Stimulated activated CD4-positive, alpha-beta T cell treated with anti-CD3 and anti-CD28 coated beads, Interleukin-4, amount 100 ng/mL, for 48 hours (primary cell): ENCODE measurements at places on chromosomes 4 and X.

DNA sequence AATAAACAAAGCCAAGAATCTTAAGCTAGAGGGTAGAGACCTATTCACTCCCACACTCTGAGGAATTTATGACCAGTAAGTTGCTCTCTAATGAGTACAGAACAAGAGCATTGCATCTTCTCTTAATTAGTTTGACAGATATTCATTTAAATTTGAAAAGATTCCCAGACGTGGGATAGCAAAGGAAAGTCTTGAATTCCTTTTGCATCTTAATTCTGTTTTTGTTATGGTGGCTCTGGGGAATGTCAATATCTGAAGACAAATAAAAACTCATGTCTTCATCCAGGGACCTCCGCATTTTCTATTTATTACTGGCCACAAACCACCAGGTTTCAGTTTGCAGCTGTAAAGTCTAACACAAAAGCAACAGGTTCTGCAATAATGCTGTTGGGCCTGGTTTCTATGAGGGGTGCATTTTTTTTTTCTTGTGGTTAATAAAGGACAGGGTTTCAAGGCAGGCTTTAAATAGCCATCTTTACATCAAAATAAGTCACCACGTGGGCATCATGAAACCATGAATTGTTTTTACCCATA is 172.3 kb downstream of the SHROOM3 start:
- no peak for DNase-seq

DNA sequence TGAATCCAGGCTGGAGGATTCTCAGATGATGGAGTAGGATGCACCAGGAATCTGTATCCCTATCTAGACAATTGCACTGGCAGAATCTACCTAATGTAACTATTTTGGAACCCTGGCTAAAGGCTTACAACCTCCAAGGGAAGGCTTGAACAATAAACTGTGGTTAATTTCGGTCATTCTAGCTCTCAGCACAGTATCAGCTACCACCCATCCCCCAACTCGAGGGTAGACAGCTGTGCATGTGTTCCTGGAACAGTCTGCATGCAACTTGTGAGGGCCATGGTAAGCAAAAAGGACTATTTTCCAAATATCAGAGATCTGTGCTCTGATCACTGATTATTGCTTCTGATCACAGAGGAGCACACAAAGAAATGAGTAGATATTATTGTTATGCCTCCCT is 34.0 kb downstream of the ELF2 start:
- no peak for DNase-seq

DNA sequence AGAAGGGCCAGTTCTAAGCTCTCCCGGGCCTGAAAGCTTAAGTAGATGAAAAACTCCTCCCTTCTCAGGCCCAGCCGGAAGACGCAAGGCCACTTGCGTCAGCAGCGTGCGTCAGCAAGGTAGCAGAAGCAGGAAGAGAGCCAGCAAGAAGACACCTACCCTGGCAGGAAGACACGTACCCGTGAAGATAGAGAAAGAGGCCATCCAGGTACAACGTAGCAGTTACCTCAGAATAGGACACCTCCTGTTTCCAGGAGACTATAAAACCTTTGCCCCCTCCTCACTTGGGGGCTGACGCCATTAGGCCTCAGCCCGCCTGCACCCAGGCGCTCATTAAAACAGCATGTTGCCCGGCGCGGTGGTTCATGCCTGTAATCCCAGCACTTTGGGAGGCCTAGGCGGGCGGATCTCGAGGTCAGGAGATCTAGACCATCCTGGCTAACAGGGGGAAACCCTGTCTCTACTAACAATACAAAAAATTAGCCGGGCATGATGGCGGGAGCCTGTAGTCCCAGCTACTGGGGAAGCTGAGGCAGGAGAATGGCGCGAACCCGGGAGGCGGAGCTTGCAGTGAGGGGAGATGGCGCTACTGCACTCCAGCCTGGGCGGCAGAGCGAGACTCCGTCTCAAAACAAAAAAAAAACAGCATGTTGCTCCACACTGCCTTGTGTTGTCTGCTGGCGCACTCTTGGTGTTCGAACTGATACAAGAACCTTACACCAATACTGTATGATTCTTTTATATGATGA is 242.7 kb upstream of the NWD2 start:
- no peak for DNase-seq

DNA sequence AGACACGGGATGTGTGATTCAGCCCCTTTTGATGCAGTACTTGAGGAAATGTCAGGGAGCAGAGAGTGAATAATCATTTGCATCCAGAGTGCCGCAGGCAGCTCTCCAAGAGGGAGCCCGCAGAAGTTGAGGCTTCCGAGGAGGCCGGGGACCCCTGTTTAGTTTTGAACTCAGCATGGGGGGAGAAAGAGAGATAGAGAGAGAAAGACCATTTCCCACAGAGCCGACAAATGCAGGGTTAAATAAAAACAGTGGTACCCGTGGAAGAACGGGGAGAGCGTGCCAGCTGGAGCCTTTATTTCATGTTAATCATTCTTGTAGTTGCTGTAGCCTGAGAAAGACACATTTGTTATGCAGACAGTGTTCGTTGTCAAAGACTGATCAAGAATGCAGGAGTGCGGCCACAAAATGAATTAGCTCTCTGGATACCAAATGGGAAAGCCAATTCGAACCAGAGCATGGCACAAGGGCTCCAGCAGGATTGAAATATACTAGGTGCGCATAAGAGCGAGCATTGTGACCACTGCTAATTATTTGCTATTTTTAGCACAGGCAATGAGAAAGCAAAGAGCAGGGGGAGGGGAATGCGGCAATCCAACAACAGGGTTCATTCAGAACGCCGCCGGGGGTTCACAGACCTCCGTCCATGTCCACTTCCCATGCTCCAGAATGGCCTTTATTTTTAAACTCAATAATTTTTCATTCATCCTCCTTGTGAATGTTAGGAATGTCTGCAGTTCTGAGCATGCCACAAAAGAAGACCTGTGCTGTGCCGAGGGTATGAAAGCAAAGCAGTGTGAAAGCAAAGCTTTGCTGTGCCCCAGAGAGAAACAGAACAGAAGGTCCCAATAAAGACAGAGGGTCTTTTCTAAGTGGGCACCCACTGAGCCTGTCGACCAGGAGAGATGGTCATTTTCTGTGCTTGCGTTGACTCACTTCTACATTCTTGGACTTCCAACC is 243.9 kb upstream of the VCX3A start:
- DNase-seq = no peak

- no peak for DNase-seq
Measured at GRCh38 chr4:15925830-15926229, 12.7 kb downstream of the FGFBP1 start.
